Substantia nigra (tissue), 51 donors: ENCODE measurements at places on chromosomes 2 and 18.

DNA sequence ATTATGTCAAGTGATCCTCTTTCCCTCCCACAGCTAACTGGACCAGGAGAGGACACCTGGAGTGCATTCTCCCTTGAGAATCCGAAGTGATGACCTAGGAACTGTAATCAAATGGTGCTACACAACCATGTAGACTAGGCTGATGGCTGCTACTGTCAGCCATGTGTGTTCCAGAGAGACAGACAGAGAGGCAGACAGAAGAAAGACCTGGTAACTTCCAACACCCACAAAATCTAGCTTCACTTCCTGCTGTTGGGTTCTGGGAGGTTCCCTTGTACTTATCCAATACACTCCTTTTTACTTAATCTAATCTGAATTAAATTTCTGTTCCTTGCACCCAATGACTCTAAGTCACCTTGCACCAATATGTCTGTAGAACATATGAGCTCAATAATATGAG, 72.3 kb downstream of the AAK1 start:
- no peak for DNase-seq

DNA sequence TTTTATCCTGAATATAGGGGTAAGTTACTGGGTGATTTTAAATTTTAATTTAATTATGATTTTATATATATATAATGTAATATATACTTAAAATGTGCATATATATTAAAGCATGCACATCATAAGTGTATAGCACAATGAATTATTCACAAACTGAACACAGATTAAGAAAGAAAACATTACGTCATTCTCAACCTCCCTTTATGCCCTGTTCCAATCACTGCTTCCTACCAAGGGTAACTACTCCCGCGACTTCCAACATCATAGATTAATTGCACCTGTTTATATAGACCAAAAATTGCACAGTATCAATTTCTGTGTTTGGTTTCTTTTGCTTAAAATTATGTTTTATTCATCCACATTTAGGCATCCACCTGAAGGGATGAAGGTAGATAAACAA, 301.3 kb upstream of the KLHL14 start:
- DNase-seq, result no peak

GRCh38 chr2:224027070-224027469, 12.0 kb downstream of the SERPINE2 start:
- DNase-seq, result no peak

GRCh38 chr2:233857511-233858141, 3.3 kb upstream of the HJURP start:
- no peak for DNase-seq

DNA sequence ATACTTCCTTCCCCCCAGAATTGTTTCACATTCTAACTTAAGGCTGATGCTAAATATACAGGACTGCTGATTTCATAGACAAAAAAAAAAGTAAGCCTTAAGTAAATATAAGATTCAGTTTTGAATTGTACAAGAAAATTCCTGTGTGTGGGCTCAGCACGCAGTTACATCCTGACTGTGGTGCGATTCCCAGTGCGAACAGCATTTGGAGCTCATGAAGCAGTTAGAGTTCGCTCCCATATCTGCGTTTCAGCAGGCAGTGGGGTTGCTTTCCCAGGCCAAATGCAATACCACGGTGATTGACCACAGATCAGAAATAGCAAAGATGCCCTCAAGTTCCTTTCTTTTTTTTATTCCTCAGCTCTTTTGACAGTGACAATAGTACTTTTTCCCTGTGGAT, 75.6 kb downstream of the SATB2 start:
- DNase-seq, result no peak

- DNase-seq, result no peak
Observed at GRCh38 chr2:37629529-37629928, 41.9 kb downstream of the CDC42EP3 start.

DNA sequence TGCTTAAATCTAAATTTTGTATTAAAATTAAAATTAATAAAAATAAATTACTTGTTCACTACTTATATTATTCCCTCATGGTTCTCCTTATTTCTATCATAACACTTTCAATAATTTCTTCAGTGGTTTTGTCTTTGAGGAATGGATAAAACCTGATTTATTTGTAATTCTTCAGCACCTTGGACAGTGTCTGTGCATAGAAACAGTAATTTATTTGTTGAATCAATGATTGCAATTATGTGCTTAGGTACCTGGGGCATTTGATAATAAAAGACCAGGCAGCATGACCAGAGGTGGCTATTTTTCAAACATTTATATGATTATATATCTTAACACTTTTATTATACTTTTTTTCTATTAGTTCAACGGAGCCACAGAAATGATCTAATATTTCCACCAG, 1062.7 kb downstream of the DSC3 start:
- DNase-seq, result no peak

- DNase-seq, result no peak
Observed at GRCh38 chr18:29147944-29148343, 971.0 kb upstream of the CDH2 start.

- no peak for DNase-seq
Observed at GRCh38 chr2:144628566-144628965, 108.6 kb upstream of the ZEB2 start.

DNA sequence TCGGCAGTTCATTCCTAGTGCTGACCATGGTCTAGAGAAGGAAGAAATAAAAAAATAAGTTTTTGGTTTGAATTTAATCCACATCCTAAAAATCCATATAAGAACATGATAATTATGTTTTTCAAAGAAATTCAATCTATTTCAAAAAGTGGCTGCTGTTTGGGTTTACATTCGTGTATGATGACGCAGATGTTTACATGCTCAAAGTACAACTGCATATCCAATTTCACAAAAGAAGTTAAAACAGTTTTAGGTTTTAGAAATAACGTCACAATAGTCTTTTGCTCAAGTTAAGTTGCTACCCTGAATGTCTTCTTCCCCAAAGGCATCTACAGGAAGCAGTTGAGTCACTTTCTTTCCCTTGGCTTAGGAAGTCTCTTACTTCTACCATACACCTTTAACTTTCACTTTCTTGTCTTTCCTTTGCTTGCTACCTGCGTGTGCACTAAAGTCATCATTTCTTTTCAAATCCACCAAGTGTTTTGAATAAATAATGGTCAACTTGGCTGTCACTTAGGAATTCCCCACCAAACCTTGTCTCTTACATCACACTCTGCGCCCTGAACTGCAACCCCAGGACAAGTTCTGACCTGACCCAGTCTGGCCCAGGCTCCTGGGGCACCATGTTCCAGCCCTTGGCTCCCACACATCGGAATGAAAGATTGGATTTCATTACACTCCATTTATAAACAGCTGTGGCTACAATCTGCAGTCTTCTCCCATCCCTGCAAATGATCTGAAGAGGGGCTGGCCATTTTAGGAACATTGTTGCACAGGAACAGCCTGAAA, 28.4 kb downstream of the FAM237A start:
- no peak for DNase-seq

DNA sequence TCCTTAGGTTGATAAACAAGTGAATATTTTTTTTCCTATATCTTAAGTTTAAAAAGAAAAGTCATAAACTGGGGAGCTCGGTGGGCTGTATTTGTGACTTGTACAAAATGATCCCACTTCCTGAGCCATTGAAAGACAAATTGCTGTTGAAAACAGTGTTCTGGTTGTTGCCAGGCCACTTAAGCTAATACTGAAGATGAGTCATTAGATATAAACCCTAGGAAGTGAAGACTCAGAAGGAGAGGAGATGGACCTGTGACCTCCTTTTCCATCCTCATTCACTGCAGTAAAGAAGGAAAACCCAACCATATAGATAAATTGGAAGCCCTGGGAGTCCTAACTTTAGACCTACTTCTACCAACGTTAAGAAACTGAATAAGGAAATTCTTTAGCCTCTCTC, 46.2 kb upstream of the SERPINE2 start:
- no peak for DNase-seq

DNA sequence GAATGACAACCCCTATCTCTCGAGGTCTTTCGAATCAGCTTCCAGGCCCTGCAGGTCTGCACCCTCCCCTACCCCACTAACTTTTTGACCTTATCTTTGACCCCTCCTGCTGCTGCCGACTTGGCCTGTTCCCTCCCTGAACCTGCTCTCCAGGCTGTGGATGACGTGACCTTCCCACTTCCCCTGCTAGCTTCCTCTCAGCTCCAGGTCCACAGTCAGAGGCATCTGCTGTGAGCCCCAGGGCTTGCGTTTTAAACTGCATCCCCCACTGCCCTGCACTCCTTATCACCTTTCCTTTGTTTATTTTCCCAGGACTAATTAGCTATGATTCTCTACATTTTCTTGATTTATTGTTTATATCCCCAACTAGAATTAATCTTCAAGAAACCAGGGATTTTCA, 71.2 kb upstream of the ALKAL2 start:
- DNase-seq, result no peak

GRCh38 chr2:143356336-143356735, 227.1 kb downstream of the ARHGAP15 start:
- DNase-seq, result no peak

- no peak for DNase-seq
Observed at GRCh38 chr18:35497027-35497369, 762 bp downstream of the INO80C start.

GRCh38 chr18:10037181-10037580, 123.4 kb downstream of the VAPA start:
- DNase-seq, result no peak

GRCh38 chr18:29823671-29824070, 1218.9 kb downstream of the DSC3 start:
- no peak for DNase-seq
